ENCODE measurements at places on chromosomes 2 and 18.

GRCh38 chr2:176105078-176105729, 1.9 kb upstream of the HOXD11 start:
- no peak for DNase-seq

DNA sequence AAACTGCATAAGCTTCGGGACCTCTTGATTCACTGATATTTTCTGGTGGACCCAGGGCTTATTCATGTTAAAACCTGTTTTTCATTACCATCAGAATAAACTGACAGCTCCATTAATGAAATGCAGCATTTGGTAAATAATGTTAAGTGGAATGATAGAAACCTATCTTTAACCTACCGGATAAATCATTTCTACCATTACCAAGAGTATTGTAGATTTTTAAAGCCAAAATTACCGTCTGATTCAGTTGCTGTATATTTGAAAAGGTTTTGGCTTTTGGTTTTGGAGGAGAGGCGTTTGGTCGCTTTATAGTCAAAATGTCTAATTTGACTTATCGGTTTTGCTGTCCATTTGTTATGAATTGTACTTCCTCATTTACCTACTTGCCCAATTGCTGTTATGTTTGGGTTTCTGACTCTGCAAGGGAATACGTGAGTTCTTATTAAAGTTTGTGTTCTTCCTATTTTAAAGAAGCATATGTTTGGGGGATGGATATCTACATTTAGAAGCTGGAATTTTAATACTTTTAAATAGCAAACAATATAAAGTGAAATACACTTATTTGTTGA, 1.0 kb upstream of the CUL3 start:
- DNase-seq = no peak

- DNase-seq = no peak
Observed at GRCh38 chr18:808502-808901, 3.5 kb downstream of the YES1 start.

GRCh38 chr2:209806318-209806717, 34.7 kb downstream of the UNC80 start:
- DNase-seq = no peak

DNA sequence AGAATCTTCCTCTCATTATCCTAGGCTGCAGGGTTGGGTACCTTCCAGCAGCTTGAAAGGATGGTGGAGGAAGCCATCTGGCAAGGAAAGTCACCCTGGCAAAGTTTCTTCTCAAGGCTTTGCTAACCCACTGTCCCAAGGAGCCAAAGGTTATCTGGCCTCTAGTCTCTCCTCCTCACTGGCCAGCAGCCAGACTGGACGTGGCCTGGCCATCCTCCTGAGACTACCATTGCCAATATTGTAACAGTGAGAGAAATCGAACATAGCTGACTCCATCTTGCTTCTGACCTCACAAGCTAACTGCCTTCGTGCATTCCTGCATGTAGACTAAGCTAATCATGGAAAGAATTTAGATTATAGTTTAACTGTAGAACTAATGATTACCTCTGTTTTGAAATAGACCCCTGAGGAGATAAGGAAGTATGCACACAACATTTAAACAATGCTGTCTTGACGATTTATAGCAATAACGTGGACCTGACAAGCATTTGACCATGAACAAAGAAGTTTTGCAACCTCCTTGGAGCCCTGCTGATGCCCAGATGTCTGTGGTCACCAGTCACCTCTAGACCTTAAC, 7.8 kb upstream of the ANXA4 start:
- no peak for DNase-seq

DNA sequence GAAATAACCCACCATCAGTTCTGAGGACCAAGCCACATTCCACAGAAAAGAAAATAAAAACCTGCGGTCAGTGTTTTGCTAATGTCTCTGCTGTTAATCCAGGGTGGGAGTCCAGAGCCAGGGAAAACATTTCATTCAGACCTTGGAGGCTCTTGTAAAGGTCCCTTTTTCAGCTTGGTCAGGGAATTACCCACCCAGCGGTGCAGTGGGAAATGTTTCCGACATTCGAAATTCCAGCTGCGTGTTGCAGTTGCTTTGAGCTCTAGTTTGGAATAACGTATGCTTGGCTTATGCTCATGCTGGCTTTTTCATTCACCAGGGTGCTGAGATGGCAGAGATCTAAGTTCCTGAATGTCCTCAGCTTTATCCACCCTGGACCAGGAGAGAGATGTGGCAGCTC, 219.1 kb downstream of the TRIB2 start:
- no peak for DNase-seq

DNA sequence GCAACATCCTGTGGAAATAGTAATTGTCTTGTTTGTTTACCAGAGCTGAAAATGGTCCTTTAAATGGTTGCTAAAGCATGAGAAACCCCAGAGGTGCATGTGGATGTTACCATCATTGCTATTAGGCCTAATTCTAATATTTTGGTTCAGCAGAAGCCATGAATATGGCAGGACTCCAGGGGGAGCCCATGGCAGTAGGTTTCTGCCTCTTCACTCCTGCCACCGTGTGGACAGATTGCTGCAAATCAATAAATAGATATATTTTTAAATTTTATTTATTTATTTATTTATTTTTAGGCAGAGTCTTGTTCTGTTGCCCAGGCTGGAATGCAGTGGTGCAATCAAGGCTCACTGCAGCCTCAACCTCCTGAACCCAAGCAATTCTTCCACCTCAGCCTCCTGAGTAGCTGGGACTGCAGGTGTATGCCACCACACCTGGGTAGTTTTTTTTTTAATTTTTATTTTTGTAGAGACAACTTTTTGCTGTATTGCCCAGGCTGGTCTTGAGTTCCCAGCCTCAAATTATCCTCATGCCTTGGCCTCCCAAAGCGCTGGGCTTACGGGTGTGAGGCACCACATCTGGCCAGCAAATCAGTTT, 54.9 kb upstream of the CAPN13 start:
- peak; percentile 6 for DNase-seq

DNA sequence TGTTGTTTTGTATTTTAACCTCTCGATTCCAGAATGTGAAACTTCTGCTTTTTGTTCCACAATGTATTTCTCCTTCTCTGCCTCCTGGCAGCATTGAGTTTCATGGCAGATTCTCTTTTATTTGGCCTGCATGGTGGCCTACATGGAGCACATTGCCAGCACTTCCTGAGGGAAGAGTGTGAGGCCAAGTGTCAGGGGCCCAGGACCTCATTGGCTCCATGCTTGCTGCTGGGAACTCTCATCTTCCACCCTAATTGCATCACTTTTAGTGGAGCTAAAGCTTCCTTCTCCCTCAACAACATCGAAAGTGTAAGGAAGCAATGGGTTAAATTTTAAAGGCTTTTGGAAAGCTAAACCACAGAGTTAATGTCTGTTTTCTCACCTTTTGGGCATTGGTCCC, 9.5 kb downstream of the TRIB2 start:
- DNase-seq = no peak

GRCh38 chr18:66867653-66868052, 263.8 kb upstream of the CDH19 start:
- DNase-seq = no peak

GRCh38 chr18:25181993-25182392, 170.0 kb downstream of the ZNF521 start:
- DNase-seq = no peak

- DNase-seq = no peak
Observed at GRCh38 chr18:5294113-5294456, 1.4 kb downstream of the ZBTB14 start.

- DNase-seq = no peak
Observed at GRCh38 chr2:122636097-122636496, 880.6 kb downstream of the TSN start.

DNA sequence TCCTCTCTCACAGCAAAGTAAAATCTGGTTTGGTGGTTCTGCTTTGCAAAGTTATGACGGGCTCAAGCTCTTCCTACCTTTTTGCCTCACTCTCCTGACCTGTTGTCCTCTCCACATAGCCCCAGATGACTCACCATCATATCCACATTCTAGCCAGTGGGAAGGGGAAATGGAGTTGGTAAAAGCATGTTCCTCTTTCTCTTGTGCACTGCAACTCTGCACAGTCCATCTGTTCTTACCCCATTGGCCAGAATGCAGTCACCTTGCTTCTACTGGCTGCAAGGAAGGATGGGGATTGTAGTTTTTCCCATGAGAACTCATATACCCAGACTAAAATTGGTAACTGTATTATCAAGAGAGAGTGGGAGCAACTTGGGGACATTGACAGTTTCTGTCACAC, 50.4 kb upstream of the SMIM21 start:
- no peak for DNase-seq

DNA sequence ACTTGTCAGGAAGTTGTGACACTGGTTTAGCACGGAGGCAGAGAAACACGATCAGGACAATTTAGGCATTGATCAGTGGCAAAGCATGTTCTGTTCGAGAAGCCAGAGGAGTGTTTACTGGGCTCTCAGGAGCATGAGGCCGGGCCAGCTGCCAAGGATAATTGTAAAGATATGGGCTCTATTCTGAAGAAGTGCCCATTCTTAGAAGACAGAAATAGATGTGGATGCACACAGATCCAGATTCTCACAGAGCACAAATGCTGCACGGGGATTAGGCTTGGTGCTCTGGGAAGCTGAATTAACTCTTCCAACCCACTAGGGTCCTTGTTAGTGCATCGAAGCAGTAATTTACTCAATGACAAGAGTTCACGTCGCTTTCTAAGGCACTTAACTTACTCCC, 16.2 kb downstream of the AFF3 start:
- no peak for DNase-seq

- no peak for DNase-seq
Observed at GRCh38 chr2:230269715-230270114, 44.2 kb downstream of the SP140 start.

- no peak for DNase-seq
Observed at GRCh38 chr2:234483568-234484251, 13.2 kb downstream of the ARL4C start.

DNA sequence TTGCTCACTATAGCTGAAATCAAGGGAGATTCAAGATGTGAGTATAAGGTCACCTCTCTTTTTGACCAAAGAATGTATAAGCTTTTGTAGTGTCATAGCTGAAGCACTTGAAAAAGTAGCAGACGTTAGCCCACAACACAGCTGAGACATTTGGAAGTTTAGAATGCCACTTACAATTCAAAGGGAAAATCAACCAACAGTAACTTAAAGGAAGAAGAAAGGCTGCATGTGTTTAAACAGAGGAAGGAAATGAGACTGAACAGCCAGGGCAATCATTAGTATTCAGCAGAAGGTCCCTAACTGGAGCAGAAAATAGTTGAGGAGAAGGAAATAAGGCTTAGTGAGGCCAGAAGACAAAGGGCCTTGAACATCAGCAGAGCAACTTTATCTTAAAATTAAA, 23.5 kb upstream of the SCG2 start:
- DNase-seq = no peak

GRCh38 chr18:28116461-28116860, 60.5 kb downstream of the CDH2 start:
- no peak for DNase-seq

GRCh38 chr2:10665833-10666232, 23.9 kb downstream of the NOL10 start:
- no peak for DNase-seq

GRCh38 chr2:45445037-45445436, 166.0 kb downstream of the SRBD1 start:
- no peak for DNase-seq

GRCh38 chr2:236610991-236611821, 41.6 kb downstream of the ACKR3 start:
- no peak for DNase-seq

GRCh38 chr2:56450047-56450446, 266.3 kb downstream of the CCDC85A start:
- no peak for DNase-seq

- DNase-seq = no peak
Observed at GRCh38 chr2:127053731-127054603, 53.0 kb downstream of the BIN1 start.

DNA sequence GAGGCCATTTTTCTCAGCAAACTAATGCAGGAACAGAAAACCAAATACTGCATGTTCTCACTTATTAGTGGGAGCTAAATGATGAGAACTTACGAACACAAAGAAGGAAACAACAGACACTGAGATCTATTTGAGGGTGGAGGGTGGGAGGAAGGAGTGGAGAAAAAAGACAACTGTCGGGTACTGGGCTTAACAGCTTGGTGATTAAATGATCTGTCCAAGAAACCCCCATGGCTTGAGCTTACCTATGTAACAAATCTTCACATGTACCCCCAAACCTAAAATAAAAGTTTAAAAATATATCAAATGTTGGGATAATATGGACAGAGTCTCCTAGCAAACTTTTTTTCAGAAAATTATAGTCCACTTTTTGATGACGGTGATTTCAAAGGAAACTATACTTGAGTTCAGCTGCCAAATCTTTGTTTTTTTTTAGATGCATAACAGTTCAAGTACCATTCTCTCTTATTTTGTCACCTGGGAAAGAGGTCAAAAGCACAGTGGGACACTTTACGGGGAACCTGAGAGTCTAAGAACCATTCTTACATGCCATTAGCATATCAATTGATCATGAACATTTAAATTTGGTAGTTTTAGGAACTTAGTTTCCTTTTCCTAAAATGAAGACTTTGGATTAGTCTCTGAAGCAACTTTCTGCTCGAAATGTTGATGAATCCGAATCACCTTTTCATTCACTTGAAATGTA, 835.0 kb downstream of the NRXN1 start:
- no peak for DNase-seq

DNA sequence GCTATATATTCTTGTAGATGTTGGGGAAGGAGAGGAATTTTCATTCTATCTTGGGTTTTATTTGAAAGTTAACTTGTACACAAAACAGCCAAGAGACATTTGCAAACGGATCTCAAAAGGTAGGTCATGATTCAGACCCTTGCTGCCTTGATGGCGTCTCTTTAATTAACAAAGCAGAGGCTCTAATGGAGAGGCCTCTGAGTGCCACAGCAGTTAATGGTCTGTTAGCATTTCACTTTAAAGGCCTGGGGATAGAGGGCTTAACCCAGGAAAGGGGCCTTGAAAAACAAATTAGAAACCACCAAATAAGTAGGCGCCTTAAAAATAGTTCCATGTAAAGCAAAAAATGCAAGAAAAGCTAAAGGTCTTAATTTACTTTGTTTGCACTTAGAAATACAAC, 836.9 kb upstream of the CELF4 start:
- no peak for DNase-seq

DNA sequence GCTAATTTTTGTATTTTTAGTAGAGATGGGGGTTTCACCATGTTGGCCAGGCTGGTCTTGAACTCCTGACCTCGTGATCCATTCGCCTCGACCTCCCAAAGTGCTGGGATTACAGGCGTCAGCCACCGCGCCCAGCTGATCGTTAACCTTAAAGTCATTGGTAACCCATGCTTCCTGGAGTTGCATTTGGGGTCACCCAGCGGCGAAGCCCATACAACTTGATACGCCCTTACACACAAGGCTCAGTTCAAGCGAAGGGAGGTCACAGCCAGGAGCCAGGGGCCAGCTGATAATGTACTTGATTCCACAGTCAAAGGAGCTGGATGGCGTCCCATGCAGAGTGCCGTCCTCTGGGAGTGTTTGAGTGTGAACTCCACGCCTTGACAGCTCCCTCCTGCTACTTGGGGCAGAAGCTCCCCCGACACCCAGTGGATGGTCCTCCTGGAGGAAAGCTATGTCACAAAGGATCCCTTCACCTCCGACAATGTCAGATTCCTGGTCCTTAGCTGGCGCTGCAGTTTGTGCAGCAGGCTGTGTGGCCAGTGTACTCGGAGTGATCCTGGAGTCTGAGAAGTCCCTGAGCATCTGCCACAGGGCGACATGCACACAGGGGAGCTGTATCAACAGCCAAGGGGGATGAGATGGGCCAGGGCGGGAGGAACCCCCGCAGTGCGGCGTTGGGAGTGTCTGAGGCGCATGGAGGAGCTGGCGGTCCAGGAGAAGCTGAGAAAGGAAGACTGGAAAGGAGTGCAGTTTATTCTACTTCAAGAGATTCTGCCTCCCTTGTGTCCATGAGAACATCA, 7.9 kb downstream of the CLHC1 start:
- no peak for DNase-seq
